Naive thymus-derived CD4-positive, alpha-beta T cell (primary cell): ENCODE measurements at places on chromosomes 6 and 20. TPM values are rescaled to one million over a fixed set of nuclear protein-coding genes. Genes with fewer than 3 reads are reported as not detected.

DNA sequence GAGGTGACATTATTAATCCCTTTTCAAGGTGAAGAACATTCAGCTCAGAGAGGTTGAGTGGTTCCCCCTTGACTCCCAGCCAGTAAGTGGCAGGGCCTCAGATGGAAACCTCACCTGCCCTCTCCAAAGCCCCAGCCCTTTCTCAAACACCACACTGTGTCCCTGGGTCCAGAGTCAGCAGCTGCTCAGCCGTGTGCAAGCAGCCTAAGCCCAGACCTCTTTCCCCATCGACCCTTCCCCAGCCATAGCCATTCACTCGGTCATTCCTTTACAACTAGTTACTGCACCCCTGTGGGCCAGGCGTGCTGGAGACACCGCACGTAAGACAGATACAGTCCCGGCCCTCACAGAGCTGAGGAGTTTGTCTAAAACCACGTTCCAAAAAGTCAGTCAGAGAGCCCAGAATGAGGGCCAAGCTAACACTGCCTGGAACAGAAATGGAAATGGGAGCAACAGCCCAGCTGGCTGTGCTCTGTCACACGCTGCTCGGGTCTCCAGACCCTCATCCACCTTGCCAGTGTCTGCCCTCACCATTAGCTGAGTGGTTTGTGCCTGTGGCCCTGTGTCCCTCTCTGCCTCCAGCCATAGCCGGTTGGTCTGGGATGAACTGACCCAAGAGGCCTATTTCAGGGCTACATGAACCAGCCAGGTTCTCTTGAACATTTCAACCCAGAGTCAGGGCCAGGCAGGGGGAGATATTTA lies 29.6 kb downstream of the ZC3H12D start:
- H3K4me1 ChIP-seq = no peaks in the 10 kb centered on the region
- no peak overlapping the region for H3K4me3 ChIP-seq
- peaks cover 21% of the 10 kb centered on the region for H3K36me3 ChIP-seq
- no peak overlapping the region for H3K27ac ChIP-seq

GRCh38 chr6:105609375-105609991 lies 206.6 kb upstream of the PREP start:
- H3K27me3 ChIP-seq = no peaks in the 10 kb centered on the region
- no peak for DNase-seq
- H3K36me3 ChIP-seq = no peaks in the 10 kb centered on the region

- H3K27me3 ChIP-seq = no peaks in the 10 kb centered on the region
- H3K27ac ChIP-seq = no peak overlapping the region
These were observed 46.7 kb downstream of the KIZ start for GRCh38 chr20:21172626-21173025.

- no peaks in the 10 kb centered on the region for H3K27me3 ChIP-seq
- no peaks in the 10 kb centered on the region for H3K4me1 ChIP-seq
These were observed 3.8 kb downstream of the COL21A1 start for GRCh38 chr6:56243518-56244070.

- no peak overlapping the region for H3K4me3 ChIP-seq
- no peaks in the 10 kb centered on the region for H3K36me3 ChIP-seq
- H3K27me3 ChIP-seq = no peaks in the 10 kb centered on the region
- no peak for DNase-seq
These were observed 44.2 kb downstream of the KCNK5 start for GRCh38 chr6:39184906-39185580.

- no peak overlapping the region for H3K27ac ChIP-seq
- no peak for DNase-seq
- no peak overlapping the region for H3K4me3 ChIP-seq
- no peaks in the 10 kb centered on the region for H3K4me1 ChIP-seq
These were observed 16.1 kb upstream of the STK38 start for GRCh38 chr6:36563237-36563927.

GRCh38 chr6:122788663-122789181 lies 336 bp upstream of the SMPDL3A start:
- no peak overlapping the region for H3K4me3 ChIP-seq
- no peak for DNase-seq
- no peaks in the 10 kb centered on the region for H3K4me1 ChIP-seq
- H3K36me3 ChIP-seq = no peaks in the 10 kb centered on the region

DNA sequence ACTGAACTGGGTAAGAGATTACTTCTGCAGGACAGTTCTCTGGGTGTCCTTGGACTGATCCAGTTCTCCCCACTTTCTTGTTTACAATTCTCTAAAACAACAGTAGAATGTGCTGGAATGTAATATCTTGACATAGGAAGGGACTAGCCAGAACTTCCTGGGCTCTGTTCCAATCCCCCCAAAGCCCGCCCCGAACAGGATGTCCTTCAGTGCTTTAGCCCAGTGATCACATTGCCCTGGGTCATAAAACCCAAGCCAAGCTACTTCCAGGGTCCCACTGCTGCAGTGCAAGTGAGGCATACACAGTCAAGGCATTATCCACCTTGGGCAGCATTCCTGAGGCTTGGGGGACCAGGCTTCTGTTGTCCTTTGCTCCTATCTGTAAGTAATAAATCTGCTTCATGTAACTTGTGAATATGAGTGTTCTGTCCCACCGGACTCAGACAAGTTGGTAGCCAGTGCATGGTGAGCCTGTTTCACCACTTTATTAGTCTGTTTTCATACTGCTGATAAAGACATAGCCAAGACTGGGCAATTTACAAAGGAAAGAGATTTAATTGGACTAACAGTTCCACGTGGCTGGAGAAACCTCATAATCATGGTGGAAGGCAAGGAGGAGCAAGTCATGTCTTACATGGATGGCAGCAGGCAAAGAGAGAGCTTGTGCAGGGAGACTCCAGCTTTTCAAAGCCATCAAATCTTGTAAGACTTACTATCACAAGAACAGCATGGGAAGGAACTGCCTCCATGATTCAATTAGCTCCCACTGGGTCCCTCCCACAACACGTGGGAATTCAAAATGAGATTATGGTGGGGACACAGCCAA lies 23.5 kb downstream of the FITM2 start:
- H3K27ac ChIP-seq = no peak overlapping the region
- peaks cover 5% of the 10 kb centered on the region for H3K4me1 ChIP-seq
- no peak for DNase-seq
- H3K4me3 ChIP-seq = no peak overlapping the region
- peaks cover 10% of the 10 kb centered on the region for H3K36me3 ChIP-seq

DNA sequence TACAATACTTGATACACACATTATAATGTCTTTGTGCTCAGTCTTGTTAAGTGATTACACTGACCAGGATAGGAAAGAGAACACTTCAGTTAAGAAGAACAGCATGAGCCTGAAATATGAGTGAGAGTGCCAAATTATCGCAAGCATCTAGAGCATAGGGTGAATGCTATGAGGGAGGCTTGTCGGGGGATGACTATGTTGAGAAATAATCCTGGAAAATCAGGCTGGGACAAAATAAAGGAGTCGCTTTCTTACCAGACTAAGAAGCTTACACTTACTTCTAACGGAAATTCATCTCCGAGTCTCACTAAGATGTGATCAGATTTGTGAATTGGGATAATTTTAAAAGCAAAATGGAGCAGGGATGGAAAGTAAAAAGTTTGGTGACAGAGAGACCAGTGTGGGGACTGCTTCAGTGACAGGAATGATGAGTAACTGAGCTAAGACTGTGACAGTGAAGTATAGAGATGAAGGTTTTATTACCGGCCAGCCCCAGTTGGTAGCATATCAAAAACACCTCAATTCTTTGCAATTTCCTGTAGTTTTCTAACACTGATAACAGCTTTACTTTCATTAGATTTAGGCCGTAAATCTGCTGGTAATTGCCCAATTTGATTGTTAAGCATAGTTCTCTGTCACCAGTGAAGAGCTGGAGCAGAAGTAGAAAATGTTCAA lies 48.4 kb upstream of the DEFB112 start:
- no peak for DNase-seq
- no peaks in the 10 kb centered on the region for H3K27me3 ChIP-seq
- no peak overlapping the region for H3K27ac ChIP-seq

DNA sequence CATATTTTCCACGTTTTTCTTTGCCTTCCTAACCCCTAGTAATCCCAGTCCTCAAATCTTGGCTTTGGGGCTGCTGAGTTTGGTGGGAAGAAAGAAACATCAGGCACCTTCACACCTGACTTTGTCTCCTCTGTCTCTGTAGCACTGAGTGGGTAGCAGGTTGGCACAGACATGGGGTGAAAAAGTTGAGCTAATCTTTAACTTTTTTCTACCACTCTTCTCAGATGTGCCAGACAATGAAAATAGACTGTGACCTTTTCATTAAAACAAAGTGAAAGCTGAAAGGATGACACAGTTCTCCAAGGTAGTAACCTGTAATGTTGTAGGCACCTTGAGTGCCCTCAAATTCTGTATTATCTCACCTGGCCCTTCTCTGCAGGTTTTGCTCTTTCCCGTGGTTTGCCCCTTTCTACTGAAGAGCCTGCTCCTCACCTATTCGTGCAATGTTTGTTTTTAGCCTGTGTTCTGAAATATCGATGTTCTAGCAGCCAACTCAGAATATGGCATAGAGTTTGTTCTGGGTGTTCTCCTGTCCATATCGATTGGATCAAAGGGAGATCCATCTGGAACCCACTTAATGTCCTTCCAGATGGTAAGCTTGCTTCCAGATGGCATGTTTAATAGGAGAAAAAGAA lies 57.8 kb upstream of the ATXN1 start:
- no peaks in the 10 kb centered on the region for H3K36me3 ChIP-seq
- peaks cover 3% of the 10 kb centered on the region for H3K27me3 ChIP-seq
- H3K27ac ChIP-seq = no peak overlapping the region
- DNase-seq = no peak
- no peaks in the 10 kb centered on the region for H3K4me1 ChIP-seq

GRCh38 chr6:159267165-159267564 lies 98.0 kb downstream of the FNDC1 start:
- DNase-seq = no peak
- no peaks in the 10 kb centered on the region for H3K4me1 ChIP-seq
- H3K27ac ChIP-seq = no peak overlapping the region
- H3K4me3 ChIP-seq = no peak overlapping the region
- no peaks in the 10 kb centered on the region for H3K36me3 ChIP-seq
- H3K27me3 ChIP-seq = no peaks in the 10 kb centered on the region

C6orf58 gene
- not detected in 2 replicates for total RNA-seq

PDCD2 gene
- 49.4 TPM for total RNA-seq

CD109 gene
- 0.54 TPM for total RNA-seq

SLC22A1 gene
- total RNA-seq = 1.4 TPM
